ENCODE measurements at places on chromosomes 4 and X. TPM values are rescaled to one million over a fixed set of nuclear protein-coding genes. Genes with fewer than 3 reads are reported as not detected.

The MBNL3 gene
- 2.9 TPM for total RNA-seq

The CITED1 gene
- total RNA-seq: 6.1 TPM

The MAGEE1 gene
- total RNA-seq: 82.7 TPM

The TMLHE gene
- total RNA-seq: 21.4 TPM

The NSUN7 gene
- 0.53 TPM for total RNA-seq

The TMEM156 gene
- 0.98 TPM for total RNA-seq

DNA sequence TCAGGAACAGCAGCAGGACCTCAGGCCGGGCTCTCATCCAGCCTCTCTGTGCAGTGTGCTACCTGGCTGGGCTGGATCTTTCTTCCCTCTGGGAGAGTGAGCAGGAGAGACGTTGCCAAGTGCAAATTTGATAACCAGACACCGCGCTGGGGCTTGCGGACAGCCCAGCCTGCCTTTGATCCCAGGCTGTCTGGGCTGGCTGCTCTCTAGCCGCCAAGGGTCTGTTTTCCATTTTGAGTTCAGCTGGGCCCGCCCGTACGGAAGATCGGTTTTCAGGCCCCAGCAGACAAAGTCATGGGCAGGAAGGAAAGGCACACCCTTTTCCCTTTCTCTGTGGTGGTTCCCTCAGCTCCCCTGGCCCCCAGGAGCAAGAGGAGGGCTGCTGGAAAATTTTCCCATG lies 90.2 kb downstream of the CPZ start:
- DNase-seq: no peak

GRCh38 chr4:181761156-181761555 lies 482.0 kb upstream of the TENM3 start:
- DNase-seq: no peak

DNA sequence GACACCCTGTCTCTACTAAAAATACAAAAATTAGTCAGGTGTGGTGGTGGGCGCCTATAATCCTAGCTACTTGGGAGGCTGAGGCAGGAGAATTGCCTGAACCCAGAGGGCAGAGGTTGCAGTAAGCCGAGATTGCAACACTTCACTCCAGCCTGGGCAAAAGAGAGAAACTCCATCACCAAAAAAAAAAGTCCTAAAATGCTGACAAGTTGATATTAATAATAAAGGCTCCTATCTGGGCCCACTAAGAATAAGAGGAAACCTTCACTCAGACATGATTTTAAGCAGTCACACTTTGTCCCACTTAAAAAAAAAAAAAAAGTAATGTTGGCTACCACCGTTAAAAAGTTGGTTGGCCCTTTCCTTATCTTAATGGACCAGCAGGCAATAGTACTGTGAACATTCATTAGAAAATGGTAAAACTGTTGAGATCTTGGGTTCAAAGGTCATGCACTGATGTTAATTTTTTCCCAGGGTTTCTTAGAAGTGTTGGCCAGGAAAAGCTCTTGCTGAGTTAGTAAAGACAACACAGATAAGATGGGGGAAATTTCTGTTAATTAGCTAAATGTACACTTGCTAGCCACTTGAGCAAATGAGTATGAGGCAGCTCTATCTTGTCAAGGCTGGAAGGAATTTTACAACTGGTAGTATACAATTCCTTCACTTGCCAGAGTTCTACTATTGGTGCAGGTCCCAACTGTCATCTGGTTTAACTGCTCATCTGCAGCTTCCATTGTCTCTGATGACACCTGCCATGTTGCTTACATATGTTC lies 43.6 kb upstream of the BMP2K start:
- DNase-seq: no peak

GRCh38 chrX:132532913-132533312 lies 44.1 kb upstream of the MBNL3 start:
- no peak for DNase-seq

GRCh38 chr4:86543560-86544309 lies 50.4 kb upstream of the PTPN13 start:
- no peak for DNase-seq

GRCh38 chr4:153154007-153154975 lies 50.0 kb upstream of the TRIM2 start:
- DNase-seq: no peak

DNA sequence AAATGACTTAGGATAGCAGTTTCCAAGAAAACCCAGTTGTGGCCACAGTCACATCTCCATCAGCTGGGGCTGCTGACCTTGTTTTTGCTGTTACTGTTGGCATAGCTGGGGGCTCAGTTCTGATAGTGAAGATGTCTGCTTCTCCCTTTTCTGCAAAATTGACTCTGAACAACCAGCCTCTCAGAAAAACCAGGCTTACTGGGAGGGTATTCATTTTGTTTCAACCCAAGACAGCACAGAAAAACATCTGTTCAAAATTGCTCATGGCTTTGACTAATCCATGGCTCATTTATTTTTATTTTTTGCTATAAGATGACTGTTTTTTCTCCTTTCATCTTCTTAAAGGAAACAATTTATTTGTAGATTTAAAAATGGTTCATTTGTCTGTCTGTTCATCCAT lies 53.1 kb downstream of the RASL11B start:
- no peak for DNase-seq

GRCh38 chrX:40240844-40241243 lies 143.1 kb upstream of the BCOR start:
- no peak for DNase-seq

- DNase-seq: no peak
These were observed 311.4 kb upstream of the NDST4 start for GRCh38 chr4:115424852-115425251.
